ENCODE measurements at places on chromosomes 2 and 18.
A peak's percentile ranks its signal among the peaks of the same experiment; 100 is the strongest.

DNA sequence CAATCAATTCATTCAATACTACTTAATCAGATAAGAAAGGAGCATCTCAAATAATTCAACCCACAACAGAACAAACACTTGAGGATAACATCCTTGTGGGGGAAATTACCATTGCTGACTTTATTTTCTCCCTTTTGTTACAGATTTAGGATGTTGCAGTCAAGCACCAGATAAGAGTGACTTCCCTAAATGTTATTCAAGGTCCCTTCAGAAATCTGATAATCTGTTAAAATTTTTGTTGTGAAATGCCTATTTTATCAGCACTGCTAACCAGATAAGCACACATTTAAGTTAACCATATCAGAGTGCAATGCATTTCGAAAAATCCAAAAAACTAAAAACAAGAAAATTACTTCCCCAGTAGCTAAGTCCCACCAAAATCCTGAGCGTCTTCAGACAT is 33.5 kb downstream of the SUMO1 start:
- DNase-seq, result no peak

GRCh38 chr2:62270728-62271127 is 74.8 kb downstream of the B3GNT2 start:
- no peak for DNase-seq

DNA sequence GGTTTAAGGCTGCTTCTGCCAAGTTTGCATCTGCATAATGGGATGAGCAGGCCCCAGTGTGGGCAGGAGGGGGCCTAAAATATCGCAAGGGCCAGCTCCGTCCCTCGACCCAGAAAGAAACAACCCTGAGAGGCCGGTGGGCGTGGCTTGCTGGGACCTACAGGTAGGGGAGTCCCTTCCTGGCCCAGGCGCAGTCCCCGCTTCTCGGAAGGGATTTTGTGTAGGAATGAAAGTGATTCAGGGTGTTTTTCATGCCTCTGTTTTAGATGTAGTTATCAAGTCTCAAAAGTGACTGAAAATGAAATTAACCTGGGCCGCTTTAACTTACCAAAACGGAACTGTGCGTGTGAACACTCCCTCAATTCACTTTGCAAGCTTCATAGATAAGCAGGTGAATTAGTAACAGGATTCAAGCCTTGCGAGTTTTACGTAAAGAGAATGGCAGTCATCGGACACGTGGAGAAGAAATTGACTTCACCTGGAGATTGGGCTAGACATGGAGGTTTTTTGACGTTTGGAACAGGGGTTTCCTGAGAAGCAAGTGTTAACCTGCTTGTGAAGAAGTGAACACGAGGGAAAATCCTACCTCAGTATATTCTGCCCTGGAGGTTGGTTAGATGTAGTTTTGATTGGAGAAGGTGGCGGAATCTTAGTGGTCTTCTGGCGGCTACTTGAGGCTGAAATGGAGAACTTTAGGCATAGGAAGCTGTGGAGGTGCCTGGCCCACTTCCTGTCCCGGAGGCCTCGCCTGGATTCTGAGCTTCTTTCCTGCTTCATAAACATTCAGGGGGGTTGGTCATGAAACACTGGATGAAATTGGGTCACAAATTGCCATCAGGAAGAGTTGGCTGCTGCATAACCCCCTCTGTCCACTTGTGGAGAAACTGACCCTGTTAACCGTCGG is 1.7 kb downstream of the NCK2 start:
- peak; percentile 92 for DNase-seq

- DNase-seq, result no peak
Observed at GRCh38 chr18:39958876-39959275, 1996.2 kb upstream of the PIK3C3 start.

DNA sequence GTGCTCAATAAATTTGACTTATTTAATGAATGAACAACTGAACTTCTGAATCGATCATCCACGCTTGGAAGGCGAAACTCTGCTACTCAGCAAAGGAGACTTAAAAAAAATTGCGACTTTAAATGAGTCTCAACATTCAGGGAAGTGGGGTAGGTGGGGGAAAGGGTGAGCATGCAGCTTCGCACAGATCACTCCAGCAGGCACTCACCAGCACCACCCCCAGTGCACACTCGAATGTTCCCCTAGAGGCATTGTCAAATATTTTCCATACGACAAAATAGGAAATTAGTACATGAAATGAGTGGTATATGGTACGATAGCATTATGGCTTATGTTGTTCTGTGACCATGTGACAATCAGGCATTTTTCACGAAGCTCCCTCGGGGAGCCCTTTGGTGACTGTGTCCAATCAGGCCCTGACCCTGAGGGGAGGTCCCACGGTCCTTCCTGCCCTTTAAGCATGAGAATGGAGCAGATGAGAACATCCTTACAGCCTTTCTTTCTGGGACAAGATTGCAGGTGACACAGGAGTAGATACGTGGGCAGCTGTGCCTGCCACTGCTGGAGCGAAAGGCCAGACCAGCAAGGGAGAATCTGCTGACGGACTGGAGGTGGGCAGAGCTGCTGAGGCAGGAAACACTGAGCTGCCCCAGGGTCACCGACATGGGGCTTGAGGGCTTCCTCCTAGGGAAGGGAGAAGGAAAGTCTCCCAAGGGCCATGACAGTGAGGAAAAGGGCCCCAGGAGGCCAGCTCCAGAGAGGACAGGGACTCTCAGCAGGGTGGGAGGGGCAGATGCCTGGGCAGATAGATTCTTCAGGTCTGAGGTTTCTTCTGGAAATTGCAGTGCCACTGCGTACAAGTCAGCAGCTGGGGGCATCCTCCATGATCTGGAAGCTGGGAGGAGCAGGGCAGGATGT is 101.3 kb upstream of the ID2 start:
- DNase-seq, result no peak

DNA sequence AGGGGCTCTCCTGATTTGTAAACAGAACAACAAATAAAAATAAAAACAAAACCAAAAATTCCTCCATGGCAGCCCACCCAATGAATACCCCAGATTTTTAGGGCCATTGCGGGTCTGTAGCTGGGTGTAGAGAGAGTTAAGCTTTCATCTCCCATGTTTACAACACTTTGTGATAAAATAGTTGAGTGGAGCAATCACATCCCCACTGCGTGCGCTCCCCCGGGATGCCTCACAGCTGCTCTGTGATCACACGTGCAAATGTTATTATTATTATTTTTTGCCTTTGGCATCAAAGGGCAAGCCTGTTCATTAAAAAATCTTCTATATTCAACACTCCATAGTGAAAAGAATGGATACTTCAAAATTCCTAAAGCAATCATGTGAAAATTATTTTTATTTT is 118.0 kb downstream of the MBP start:
- DNase-seq, result no peak

Measured in stimulated activated CD4-positive, alpha-beta T cell treated with anti-CD3 and anti-CD28 coated beads, TNF-alpha, amount 100 ng/mL, for 24 hours (primary cell).